ENCODE measurements at places on chromosomes 2 and 18.

DNA sequence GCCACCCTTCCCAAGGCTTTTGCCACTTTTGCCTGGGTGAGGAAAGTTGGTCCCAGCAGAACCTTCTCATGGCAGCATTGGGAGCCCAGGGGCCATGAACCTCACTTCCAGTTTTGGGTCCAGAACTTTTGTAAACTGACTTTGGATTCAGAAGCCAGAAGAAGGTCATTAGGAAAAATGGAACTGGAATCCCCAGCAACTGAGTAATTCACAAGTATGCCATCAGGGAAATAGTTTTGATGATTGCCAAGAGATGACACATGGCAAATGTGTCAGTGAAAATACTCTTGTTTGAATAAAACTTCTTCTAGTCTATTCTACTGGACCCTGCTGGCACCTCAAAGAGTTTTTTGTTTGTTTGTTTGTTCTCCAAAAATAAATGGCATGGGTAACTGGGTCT lies 203.7 kb downstream of the SETBP1 start:
- no peak for DNase-seq

- no peak for DNase-seq
Observed at GRCh38 chr18:57836557-57836956, 33.4 kb upstream of the ATP8B1 start.

- no peak for DNase-seq
Observed at GRCh38 chr2:223487214-223487846, 114.8 kb downstream of the SCG2 start.

DNA sequence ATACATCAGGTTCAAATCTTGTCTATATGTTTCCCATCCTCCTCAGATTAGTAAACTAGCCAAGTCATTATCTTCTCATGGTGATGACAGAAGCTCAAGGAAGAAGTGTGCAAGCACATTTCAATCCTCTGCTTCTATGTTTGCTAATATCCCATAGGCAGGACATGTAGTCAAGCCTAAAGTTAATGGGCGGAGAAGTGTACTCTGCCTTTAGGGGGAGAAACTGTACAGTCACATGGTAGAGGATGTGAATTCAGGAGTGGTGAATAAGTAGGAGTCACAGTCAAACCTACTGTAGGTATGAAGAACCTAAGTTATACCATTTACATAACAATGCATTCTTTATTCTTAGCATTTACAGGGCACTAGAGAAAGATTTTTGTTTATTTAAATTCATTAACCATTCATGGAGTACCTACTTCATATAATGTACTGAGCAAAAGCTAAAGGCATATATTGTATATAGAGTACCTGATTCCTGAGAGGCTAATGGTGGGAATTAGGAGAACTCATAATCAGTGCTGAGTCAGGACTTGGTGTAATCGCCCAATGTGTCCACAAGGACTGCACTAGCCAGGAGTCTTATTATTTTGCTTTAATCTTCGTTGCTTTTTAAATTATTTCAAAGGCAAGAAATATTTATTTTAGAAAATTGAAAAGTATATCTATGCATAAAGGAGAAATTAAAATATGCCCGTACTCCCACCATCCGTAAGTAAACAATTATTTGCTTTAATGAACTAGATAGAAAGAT lies 394.3 kb upstream of the ETAA1 start:
- DNase-seq, result no peak

DNA sequence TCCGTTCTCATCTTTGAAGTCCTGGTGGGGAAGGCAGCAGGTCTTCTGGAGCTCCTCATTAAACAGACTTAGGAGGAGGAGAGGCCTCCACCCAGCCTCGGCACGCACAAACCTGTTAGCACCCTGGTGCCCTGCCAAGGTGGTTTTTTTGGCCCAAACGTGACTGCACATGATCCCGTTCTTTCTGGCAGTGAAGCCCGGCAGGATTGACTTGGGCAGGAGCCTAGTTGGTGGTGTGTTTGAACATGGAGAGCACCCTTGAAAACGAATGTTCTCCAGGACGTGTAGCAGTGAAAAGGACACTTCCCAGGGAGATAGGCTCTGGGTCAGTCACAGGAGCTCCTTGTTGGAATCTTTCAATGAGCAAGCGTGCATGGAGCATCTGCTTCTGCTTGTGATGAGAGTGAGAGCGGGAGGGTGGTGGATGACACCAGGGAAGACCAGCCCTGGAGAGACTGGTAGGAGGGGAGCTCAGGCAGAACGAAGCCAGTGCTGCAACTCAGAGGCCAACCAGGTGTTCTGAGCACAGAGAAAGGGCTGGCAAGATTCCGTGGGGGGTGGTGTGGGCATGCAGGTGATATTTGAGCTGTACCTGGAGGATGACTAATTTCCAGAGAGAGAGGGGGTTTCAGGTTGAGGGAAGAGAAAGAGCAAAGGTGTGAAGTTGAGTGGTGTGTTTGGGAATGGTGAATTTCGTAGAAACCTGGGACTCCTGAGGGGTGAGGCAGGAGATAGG lies 73.8 kb downstream of the TANC1 start:
- DNase-seq, result no peak

DNA sequence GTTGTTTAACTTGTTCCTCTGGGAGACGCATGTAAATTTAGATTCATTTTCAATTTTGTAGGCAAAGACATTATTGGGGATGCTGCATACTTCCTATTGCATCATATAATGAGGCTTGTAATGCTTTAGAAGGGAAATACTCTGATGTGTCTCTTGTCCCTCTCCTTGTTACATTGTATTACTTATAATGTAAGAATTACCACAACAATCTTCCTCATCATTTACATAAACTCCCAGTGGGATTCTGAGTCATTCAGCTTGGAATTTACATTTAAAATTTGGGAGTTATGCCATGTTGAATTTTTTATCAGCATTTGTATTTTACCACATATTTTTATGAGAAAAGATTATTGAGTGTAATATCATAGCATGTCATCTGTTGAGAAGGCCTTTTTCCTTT lies 963.4 kb upstream of the NRXN1 start:
- no peak for DNase-seq

DNA sequence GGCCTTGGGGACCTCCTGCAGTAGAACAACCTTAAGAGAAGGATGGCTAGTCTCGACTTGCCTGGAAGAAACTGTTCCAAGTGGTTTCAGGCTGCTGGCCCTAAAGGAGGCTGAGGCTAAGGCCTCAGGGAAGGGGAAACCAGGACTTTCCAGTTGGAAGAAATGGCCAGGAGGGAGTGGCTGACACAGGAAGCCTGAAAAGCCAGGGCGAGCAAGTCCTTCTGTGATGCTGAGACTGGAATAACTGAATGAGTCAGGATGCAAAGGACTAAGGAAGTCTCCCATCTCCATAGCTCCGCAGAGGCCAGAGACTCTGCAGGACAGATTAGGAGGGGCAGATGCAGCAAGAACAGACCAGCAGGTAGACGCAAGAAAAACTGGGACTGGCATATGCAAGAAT lies 7.4 kb downstream of the HTRA2 start:
- no peak for DNase-seq

DNA sequence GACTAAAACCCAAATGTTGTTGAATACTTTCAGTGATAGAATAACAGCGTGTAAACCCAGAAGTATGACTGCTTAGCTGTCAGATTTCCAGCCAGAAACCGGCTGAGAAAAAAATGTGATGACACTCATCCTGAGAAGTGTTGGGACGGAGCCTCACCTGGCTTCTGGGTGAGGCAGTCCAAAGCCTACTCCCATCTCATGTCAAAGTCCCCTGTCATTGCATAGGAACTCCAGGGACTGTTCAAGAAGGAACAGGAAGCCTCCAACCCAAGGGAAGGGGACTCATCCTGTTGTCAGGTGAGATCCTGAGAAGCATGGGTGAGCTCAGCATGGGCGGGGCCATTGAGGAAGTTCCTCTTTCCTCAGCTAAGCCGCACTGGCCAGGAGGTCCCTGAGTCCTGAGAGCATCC lies 11.3 kb upstream of the CHRNA1 start:
- no peak for DNase-seq

- DNase-seq, result no peak
Observed at GRCh38 chr2:201242571-201243277, 17.6 kb upstream of the CASP8 start.

DNA sequence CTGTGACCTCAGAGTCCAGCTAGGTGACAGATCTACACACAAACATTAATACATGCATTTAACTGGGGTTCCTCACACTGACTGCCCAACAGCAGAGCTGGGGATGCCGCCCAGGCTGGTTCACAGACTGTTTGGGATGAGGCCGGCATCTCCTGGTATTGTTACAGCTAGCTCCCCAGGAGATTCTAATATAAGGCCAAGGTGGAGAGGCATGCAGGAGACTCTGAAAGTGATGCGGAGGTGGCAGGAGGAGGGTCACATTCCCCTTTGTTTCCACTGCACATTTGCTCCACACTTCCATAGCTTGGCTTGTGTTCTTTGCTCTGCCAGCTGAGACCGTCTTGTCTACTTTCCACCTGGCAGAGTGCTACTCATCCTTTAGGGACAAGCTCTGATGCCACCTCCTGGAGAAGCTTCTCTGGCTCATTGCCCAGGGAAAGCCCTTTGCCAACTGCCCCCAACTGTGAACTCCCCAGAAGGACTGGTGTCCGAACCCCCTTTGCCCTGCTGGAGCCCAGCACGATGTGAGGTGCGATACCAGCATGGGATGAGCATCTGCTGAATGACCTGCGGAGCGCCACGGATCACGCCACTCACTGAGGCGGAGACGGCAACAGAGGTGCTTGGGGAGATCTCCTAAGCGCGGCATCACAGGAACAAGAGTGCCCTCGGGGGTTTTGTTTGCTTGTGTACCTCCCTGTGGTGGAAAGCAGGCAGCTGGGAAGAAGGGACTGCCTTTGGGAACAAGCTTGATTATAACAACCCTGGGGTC lies 88.8 kb downstream of the UXS1 start:
- DNase-seq, result no peak

DNA sequence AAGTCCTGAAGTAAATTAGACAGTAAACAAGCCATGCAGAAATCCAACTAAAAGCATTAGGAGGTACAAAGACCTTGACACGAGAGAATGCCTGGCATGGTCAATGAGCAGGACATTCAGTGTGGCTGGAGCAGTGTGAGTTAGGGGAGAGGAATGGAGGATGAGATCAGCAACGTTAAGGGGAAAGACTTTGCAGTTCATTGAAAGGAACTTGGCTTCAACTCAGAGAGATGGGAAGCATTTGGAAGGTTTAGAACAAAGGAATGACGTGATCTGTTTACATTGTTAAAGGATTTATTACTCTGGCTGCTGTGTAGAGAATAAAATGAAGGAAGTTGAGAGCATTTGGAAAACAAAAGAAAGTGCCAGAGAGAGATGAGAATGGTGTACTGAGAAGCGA lies 621.3 kb downstream of the XIRP2 start:
- no peak for DNase-seq

- no peak for DNase-seq
Observed at GRCh38 chr2:235595422-235596010, 101.7 kb downstream of the AGAP1 start.

GRCh38 chr2:109674894-109675534 lies 60.9 kb downstream of the SOWAHC start:
- no peak for DNase-seq

DNA sequence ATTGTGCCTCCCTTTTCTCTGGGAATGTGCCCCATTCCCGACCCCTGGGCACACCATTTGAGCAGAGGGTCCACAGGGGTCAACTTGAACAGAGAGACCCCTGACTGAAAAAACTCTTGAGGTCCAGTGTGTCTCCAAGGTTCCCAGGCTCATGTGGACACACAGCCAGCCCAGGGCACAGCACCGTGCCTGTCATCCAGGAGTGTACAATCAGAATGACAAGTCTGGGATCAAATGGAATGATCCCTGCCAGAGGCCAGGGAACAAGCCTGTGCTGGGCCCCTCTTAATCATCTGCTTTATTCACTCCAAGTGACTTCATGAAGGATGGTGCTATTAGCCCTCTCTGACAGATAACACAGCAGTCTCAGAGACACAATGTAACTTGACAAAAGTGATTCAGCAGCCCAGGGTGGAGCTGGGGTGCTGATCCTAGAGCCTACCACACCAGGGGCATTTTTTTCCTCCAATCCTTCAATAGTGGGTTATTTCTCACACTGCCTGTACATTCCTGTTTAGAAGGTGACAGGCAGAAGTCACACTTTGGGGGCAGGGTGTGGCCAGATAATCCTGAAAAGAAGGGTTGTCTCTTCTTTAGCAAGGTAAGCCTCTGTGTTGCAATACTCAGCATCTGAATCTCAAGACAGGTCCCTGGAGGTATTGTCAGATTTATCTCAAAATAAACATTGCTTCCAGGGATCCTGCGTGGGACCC lies 84.0 kb upstream of the TMEM200C start:
- no peak for DNase-seq

Data from stimulated activated CD8-positive, alpha-beta memory T cell treated with anti-CD3 and anti-CD28 coated beads, Interleukin-12 subunit alpha, Interleukin-12 subunit beta, amount 100 ng/mL, for 4 hours (primary cell).